ENCODE measurements at places on chromosomes 7 and 10.

GRCh38 chr10:120453886-120454285 is 3.1 kb upstream of the PLPP4 start:
- DNase-seq, result no peak

DNA sequence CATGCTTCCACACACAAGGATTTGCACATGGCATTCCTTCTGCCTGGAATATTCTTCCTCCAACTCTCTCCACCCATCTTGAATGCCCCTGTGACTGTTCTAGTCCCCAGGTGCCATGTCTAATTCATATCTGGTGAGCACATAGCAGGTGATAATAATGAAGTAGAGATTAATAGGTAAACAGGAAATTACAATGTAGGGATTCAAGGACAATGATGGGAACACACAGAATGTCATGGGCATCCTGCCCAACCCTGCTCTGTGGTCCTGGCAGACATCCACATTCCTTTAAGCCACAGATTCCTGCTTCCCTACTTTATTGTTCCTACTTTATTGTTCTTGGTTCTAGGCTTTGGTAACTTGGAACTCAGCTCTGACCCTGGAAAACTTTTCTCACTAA is 115.8 kb downstream of the THSD7A start:
- DNase-seq, result no peak

- DNase-seq, result no peak
Observed at GRCh38 chr10:124293616-124294449, 124.9 kb downstream of the OAT start.

DNA sequence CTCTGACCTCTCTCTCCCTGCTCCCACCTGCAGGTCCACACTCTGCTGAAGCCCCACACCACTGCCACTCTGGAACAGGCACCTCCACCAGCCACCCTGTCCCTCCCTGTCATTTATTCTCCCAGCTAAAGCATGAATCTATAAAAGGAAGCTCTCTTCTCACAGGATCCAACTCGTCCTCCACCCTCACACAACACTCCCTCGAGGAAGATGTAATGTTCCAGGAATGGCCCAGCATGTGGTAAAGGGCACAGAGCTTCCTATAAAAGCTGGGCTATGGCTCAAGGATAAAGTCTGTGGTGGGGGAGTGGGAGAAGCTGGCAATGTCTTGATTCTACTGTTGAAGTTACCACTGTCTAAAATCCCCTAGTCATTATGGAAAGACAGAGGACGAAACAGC is 67.4 kb downstream of the ERCC6 start:
- no peak for DNase-seq

DNA sequence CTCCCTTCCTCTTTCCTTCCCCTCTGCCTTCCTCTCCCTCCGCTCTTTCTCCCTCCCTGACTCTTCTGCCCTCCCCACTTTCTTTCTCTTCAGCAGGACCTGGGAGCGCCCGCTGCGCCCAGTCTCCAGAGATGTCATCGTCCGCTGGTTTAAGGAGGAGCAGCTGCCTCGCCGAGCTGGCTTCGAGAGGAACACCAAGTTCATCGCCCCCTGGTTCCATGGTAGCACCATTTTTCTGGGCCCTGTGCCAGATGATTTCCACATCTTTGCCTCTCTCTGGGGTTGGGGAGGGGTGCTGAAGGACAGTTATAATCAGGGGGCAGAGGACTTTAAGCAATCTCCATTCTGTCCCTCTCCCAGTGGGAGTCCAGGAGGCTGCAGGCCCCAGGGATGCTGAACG is 71.6 kb downstream of the SH2D4B start:
- no peak for DNase-seq

- DNase-seq, result no peak
Observed at GRCh38 chr10:24439935-24440334, 231.0 kb downstream of the KIAA1217 start.

GRCh38 chr7:30652132-30652531 is 30.1 kb downstream of the CRHR2 start:
- no peak for DNase-seq

DNA sequence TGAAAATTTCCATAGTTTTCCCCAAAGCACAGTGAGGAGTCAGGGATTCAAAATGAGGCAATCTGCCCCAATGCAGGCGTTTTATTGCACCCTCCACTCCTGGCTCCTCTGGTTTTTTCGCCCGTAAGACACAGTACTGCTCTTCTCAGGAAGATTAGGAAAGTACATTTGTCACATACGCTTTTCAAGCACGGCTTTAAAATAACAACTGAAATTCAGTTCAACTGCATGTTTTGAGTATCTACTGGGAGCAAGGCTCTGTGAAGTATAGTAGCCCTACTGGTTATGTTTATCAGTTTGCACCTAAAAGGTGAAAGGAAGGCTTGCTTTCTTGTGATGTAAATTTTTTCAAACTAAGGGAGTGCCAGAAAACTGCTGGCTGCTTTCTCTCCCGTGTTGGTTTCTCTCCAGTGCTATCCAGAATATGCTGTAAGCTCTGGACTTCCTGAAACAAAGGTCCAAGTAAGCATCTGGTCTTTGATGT is 1.9 kb upstream of the SGMS1 start:
- DNase-seq, result no peak

GRCh38 chr10:52318822-52319464 is 4.9 kb downstream of the DKK1 start:
- no peak for DNase-seq

- DNase-seq, result no peak
Observed at GRCh38 chr10:117441812-117442443, 66.7 kb upstream of the PDZD8 start.

- no peak for DNase-seq
Observed at GRCh38 chr10:20041931-20042330, 225.7 kb downstream of the PLXDC2 start.

- DNase-seq, result no peak
Observed at GRCh38 chr7:146411975-146412374, 295.4 kb downstream of the CNTNAP2 start.

DNA sequence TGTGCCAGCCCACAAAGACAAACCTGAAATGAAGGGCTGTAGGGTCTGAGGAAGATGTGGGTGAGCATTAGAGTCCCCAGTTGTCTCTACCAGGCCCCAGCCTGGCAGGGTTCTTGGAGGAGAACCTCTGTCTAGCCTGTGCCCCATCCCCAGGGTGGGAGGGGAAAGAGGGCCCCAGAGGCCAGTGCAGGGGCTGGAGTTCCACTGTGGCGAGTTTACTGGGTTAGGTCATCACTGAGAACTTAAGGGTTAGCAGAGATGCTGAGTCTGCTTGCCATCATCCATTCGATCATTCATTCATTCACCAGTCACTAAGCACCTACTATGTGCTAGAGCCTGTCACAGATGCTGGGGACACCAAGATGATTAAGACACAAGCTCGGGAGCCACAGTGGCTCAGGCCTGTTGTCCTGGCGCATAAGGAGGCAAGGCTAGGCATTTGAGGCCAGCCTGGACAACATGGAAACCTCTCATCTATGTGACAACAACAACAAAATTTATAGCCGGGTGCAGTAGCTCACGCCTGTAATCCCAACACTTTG is 2.6 kb downstream of the ANKRD2 start:
- no peak for DNase-seq

DNA sequence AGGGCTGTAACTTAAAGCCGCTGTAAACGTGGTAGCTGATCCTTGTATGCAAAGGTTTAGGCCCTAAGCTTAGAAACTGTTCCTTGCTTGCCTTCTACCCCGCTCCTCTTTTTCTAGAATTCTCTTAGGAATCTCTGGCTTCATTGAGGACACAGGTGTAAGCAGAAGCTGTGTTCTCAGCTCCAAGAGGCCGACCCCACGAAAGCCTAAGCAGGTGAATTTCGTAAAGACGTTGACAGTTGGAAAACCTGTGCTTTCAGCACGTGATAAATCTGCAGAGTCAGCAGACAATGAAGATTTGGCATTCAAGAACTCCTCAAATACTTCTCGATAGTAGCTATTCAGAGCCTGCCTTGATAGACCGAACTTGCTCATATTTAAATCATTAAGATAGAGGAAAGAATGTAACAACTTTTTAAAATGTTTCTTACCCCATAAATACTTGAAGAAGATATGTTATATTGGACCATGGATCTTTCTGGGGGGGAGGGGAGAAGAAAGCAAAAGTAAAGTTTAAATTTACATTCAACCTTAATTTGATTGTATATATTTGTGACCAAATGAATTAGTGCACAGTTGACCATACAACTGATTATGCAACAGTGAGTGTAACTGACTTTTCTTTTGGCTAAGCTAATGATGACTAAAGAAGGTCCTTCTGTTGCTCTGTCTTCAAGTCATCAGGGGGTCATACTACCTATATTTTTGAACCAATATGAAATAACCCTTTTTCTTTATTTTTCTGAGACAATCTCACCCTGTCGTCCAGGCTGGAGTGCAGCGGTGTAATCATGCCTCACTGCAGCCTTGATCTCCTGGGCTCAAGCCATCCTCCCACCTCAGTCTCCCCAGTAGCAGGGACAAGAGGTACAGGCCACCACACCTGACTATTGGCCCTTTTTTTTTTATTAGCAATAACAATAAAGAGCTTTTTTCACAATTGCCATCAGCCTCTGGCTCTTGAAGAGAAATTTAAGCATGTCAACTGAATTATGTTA is 1.2 kb upstream of the GDI2 start:
- DNase-seq, result no peak

DNA sequence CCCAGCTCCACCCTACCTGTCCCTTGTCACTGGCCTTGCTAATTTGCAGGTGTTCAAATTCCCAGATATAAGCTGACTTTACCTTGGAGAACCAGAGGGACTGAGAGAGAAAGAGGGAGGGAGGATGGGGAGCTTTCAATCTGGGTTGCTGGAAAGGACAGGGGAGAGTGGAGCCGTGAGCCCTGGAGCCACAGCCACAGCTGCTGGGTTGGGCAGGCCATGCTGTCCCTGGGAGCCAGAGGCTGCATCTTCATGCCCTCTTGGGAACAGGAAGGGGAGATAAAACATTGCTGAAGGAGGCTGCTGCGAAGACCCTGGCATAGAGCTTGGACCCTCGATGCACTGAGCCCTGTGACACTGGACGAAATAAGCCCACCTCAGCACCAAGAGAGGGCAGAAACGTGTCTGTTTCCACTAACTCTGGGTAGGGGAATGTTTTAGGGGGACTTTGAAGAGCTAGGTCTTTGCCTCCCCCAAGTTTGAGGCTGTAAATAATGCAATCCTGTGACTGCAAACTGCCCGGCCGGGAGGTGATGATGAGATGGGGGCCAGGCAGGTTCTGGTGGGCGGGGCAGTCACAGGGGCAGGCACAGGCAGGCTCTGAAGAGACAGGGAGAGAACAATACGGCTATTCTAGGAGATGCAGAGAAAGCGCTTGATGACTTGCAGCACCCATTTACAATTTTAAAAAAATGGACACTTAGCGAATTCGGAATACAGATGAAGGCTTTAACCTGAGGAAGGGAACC is 5.8 kb upstream of the JAKMIP3 start:
- no peak for DNase-seq

- no peak for DNase-seq
Observed at GRCh38 chr10:128468462-128468861, 342.2 kb upstream of the MKI67 start.

- no peak for DNase-seq
Observed at GRCh38 chr7:53446170-53446569, 410.7 kb downstream of the POM121L12 start.

DNA sequence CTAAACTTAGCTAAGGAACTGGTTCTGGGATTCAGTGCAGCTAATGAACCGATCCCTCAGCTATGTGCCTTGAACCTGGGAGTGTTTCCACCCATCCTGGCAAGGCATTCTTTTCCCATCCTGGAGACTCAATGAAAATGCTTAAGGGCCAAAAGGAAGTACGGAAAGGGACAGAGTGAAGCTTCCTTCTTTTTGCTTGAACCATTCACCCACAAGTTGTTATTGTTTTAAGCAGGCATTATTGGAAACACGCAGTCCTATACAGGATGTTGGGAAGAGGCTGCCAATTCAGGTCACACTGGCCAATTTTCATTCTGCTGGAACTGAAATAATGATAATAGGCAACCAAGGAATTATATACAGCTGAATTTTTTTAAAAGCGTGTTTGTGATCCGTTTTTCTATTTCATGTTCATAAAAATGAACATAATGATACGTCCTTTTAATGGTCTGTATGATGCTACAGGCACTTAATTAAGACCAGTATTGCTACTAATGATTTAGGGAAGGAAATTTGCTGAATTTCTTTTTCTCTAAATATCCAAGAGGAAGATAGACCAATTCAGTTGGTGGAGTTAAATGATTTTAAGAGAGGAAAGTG is 57.8 kb upstream of the FZD1 start:
- no peak for DNase-seq

- no peak for DNase-seq
Observed at GRCh38 chr7:114708646-114709045, 213.2 kb upstream of the MDFIC start.

DNA sequence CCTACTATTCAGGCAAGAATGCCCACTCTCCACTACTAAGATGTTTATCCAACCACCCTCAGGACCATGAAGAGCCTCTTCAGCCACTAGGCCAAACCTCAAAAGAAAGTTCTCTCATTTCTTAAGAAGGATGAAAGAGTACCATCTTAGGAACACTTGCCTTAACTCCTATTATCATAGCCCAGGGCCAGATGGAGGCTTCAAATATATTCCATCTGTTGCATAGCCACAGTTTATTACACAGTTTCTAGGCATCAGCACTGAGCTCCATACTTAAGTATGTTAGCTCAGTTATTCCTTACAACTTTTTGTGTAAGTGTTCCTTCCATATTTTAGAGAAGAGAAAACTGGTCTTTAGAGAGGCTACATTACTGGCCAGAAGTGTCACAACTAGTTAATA is 37.4 kb upstream of the YAE1 start:
- no peak for DNase-seq

GRCh38 chr7:20786779-20787659 is at the start of gene SP8:
SP8 (minus strand) TSS chr7:20786886; CDS start chr7:20786798, 88 bp downstream.
- DNase-seq, result no peak

DNA sequence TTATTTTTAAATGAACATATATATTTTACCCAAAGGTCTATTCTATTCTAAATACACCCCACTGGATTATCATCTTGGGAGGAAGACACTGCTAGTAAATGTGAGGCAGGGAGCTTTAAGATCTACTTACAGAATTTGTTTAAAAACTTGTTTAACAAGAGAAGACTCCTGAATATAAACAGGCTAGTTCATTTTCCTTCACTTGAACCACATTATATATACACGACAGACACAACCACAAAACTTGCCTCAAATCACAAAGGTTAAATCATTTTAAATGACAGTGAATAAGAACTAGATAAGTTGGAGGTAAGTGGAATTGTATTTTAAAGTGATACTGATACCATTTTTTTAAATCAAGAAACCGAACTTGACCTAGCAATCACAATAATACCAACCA is 109.2 kb downstream of the ATE1 start:
- DNase-seq, result no peak

GRCh38 chr7:136555933-136556332 is 312.5 kb upstream of the CHRM2 start:
- DNase-seq, result no peak
